ENCODE measurements at places on chromosomes 7 and 10.

DNA sequence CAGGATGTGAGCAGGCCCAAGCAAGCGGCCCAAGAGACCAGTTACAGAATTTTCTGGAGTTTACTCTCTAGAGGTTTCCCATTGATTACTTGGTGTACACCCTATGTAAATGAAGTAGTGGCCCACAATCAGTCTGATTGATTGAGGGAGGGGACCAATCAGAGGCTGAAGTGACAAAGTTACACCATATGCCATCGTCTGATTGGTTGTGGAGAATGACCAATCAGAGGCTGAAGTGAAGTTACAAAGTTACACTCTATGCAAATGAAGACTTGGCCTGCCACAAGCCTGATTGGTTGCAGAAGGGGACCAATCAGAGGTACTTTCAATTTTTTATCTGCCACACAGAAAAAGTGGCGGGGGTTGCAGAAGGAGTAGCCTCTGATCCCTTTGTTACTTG, 83.7 kb downstream of the KIF20B start:
- no peaks in the 10 kb centered on the region for H3K4me1 ChIP-seq
- H3K27ac ChIP-seq, result no peak overlapping the region
- no peak overlapping the region for H3K4me3 ChIP-seq

- no peaks in the 10 kb centered on the region for H3K36me3 ChIP-seq
- peak; percentile 34 for DNase-seq
- no peak overlapping the region for H3K4me3 ChIP-seq
- no peaks in the 10 kb centered on the region for H3K27me3 ChIP-seq
Measured at GRCh38 chr7:44595934-44596635, 10.3 kb upstream of the OGDH start.

DNA sequence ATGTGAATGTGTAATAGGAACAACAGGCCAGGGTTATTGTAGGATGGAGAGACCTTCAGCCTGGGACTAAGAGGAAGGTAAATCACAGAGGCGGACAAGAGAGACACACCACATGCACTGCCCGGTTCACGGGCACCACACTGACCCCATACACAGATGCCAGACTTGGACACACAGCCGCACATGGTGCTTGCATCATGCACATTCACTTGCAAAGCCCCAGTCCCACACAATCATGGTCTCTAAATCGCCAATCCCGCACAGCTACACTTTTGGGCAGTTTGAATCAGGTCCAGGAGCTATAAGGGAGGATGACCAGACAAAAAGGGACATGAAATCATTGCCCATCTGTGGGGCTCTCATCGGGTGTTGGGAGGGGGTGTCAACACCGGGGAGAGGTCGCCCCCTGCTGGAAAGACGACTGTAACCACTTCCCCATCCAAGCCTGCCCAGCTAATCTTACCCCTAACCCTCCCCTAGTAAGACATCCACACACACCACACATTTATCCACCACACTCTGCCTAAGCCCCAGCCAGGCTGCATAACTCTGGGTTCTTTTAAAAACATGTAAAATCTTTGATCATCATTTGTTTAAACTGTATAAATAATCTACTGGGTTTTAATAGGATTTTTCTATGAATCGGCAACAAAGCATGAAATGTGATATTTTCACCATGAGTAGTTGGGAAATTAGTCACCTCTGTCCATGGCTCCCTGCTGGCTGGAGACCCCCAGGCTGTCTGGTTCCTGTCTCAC, 40.5 kb upstream of the SLF2 start:
- H3K27ac ChIP-seq, result no peak overlapping the region
- no peaks in the 10 kb centered on the region for H3K36me3 ChIP-seq
- DNase-seq, result no peak
- H3K4me1 ChIP-seq, result peaks cover 24% of the 10 kb centered on the region
- H3K27me3 ChIP-seq, result peaks cover 21% of the 10 kb centered on the region

- H3K36me3 ChIP-seq, result no peaks in the 10 kb centered on the region
- no peaks in the 10 kb centered on the region for H3K27me3 ChIP-seq
- H3K27ac ChIP-seq, result peak overlapping the region; percentile 99
- peaks cover 10% of the 10 kb centered on the region for H3K4me1 ChIP-seq
- peak; percentile 61 for DNase-seq
- H3K4me3 ChIP-seq, result peak overlapping the region; percentile 51
Measured at GRCh38 chr10:89283025-89283935, 18.6 kb upstream of the IFIT2 start.

DNA sequence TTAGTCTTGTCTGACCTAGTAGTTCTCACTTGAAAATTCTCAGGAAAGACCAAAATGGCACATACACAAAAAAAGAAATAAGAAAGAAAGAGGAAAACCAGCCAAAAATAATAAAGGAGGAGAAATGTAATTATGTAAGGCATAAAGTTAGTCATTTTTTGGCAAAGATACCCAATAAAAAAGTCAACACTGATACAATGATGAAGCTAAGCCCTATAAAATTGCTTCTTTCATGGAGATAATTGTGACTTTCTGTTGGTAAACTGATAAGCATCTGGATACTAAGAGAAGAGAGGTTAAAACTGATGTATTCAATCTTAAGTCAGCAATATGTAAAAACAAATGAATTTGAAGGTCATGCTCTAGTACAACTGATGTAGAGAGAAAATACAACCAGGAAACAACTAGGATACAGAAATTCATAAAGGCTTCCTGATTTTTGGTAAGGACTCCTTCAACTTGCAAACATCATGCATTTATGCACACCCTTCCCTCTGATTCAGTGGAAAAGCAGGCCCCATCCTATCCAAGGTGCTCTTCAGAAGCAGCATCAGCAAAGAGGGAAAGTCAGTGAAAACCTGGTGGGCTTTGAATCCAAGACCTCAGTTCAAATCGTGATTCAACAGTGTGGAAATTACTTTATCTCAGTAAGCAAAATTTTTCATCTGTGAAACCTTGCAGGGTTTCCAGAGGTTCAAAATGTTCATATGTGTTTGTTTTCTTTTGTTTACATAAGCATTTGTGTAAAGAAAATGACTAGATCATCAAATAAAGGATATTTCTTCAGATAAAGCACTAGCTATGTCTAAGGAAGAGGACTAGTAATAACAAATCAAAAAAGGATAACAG, 32.6 kb downstream of the IMMP2L start:
- H3K4me1 ChIP-seq, result no peaks in the 10 kb centered on the region
- H3K36me3 ChIP-seq, result no peaks in the 10 kb centered on the region
- no peak overlapping the region for H3K27ac ChIP-seq
- no peak overlapping the region for H3K4me3 ChIP-seq
- no peaks in the 10 kb centered on the region for H3K27me3 ChIP-seq

GRCh38 chr7:151242159-151243044, 6.1 kb downstream of the SMARCD3 start:
- H3K27me3 ChIP-seq, result no peaks in the 10 kb centered on the region
- no peak overlapping the region for H3K27ac ChIP-seq
- H3K4me3 ChIP-seq, result no peak overlapping the region
- DNase-seq, result no peak

DNA sequence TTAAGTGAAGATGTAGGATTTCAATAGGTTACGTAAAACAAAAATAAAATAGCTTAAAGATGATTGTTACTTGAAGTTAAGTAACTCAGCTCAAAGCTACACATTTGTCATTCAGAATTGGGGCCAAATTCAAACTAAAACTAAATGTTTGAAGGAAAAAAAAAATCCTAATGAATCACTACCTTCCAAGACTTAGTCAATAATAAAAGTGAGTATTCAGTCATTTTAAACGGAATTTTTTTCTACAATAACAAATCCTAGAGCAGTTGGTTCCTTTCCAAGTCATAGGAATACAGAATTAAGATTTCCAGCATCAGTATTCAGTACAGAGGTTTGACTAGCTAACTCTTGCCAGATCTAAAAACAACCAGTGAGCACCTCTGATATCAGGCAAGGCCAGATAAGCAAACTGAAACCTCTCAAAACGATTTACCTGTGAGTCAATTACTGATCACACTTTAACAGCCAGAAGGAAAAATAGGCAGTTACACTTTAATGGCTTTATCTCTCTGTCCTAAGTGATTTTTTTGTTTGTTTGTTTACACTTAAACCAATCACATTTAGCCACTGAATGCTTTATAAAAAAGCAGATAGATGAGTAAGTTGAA, 669.8 kb upstream of the ANKRD30A start:
- DNase-seq, result no peak
- no peak overlapping the region for H3K4me3 ChIP-seq
- no peak overlapping the region for H3K27ac ChIP-seq
- no peaks in the 10 kb centered on the region for H3K36me3 ChIP-seq
- no peaks in the 10 kb centered on the region for H3K4me1 ChIP-seq

DNA sequence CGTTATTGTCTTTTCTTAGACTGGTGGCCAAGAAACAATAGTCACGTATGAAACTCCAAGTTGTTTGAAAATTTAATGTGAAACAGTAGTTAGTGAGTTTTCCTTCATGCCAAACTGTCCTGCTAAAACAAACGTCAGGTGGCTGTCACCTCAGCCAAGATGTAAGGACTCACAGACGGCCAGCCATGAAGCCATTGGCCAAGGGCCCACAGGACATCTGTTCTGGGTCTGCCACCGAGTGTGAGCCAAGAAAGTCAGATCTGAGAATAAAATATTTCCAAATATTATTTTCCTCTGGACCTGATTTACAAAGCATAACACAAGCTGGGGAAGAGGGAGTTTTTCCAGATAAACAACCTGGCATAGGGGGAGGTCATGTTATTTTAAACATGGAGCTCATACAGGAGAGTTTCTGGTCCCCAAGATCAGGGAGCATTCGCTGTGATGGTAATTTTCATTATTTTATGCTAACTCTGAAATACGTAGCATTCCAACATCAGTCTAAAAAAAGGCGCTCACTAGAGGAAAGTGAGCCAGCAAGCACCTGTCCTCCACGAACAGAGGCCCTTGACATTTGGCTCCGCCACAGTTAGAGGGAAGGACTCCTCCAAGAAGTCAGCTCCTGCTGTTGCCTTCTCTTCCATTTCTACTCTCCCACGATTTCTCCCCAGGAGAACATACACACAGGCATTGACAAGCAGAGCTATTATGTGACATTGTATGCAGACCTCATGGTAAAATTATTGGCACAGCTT, 38.9 kb upstream of the LANCL2 start:
- H3K4me3 ChIP-seq, result no peak overlapping the region
- peaks cover 14% of the 10 kb centered on the region for H3K27me3 ChIP-seq

DNA sequence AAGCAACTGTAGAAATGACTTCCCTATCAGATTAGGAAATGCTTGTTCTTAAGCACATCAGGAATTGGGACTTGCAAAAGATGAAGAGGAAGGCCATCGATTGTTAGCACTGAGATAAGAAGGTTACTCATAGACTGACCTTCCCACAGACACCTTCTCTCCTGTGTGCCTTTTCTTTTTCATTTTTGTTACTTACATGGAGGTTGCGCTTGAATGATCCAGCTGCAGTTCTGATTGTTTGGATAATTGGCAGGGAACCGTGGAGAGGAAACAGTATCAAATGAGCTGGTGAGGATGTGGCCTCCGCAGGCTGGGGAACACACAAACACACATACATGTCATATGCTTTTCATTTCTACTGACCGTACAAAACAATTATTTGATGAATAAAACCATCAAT, 134.9 kb upstream of the RSU1 start:
- no peaks in the 10 kb centered on the region for H3K36me3 ChIP-seq
- H3K4me3 ChIP-seq, result no peak overlapping the region
- H3K27me3 ChIP-seq, result no peaks in the 10 kb centered on the region
- peaks cover 9% of the 10 kb centered on the region for H3K4me1 ChIP-seq
- H3K27ac ChIP-seq, result peak overlapping the region; percentile 67

DNA sequence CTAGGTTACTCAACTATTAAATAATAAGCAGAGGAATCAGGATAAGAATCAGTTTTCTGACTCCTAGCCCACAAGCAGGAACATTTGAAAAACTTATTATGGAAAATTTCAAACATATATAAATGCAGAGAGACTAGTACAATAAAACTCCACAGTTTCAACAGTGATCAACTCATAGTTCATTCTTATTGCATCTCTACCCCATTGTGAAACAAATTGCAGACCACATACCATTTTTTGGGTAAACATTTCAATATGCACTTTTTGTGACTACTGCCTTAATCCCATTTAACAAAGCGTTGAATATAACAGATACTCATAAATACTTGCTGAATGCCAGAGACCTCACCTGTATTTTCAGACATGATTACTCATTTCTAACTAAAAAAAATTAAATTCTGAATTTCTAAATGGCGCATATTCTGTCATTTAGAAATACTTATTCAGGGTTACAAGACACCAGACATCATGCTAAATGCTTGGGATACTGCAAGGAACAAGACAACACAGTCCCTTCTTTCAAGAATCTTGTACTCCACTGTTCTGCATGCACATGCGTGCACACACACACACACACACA, 11.4 kb downstream of the CDK6 start:
- H3K27ac ChIP-seq, result no peak overlapping the region
- H3K4me3 ChIP-seq, result no peak overlapping the region

DNA sequence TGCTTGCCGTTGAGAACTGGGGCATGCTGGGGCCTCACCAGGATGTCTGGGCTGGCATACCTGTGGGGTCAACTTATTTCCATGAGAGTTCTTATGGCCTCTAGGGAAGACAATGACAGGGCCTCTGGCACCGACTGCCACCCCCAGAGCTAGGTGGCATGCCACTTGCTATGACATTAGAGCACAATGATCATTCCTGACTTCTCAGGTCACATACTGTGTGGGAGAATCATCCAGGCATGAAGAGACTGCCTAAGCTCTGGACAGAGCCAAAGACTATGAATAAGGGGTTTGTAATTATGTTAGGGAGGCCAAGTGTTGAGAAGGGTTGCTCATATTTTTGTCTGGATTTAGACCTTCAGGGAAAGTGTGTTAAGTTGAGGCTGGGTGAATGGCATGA, 97.5 kb downstream of the PTPN20 start:
- H3K36me3 ChIP-seq, result no peaks in the 10 kb centered on the region
- no peak overlapping the region for H3K4me3 ChIP-seq
- no peaks in the 10 kb centered on the region for H3K27me3 ChIP-seq
- H3K4me1 ChIP-seq, result no peaks in the 10 kb centered on the region
- DNase-seq, result no peak

GRCh38 chr10:119306986-119307392, 99.6 kb downstream of the GRK5 start:
- H3K36me3 ChIP-seq, result no peaks in the 10 kb centered on the region
- H3K27ac ChIP-seq, result peak overlapping the region; percentile 92
- no peaks in the 10 kb centered on the region for H3K27me3 ChIP-seq
- peak; percentile 19 for DNase-seq

DNA sequence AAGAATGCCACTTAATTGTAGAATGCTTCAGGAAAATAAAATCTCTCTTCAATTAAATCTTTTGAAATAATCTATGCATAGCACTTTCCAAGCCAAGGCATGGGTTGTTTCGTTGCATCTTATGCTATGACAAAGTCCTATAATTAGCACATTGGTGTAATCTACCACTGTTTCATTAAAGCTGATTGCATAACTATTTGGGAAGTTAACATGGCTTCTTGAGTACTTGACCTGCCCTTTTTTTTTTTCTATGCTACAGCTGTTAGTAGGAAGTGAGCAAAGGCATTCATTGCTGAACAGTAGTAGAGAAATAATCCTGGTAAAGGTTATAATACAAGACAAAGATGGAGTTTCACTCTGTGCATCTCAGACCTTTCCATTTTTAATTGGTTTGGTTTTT, 557.2 kb upstream of the CELF2 start:
- H3K4me3 ChIP-seq, result no peak overlapping the region
- H3K36me3 ChIP-seq, result no peaks in the 10 kb centered on the region
- no peaks in the 10 kb centered on the region for H3K27me3 ChIP-seq
- no peaks in the 10 kb centered on the region for H3K4me1 ChIP-seq
- peak; percentile 71 for DNase-seq
- no peak overlapping the region for H3K27ac ChIP-seq

GRCh38 chr7:90242369-90243168, 2.4 kb upstream of the CFAP69 start:
- peaks cover 33% of the 10 kb centered on the region for H3K27me3 ChIP-seq
- H3K4me3 ChIP-seq, result no peak overlapping the region
- no peak overlapping the region for H3K27ac ChIP-seq
- no peaks in the 10 kb centered on the region for H3K36me3 ChIP-seq
- H3K4me1 ChIP-seq, result peaks cover 10% of the 10 kb centered on the region
- DNase-seq, result no peak
